ENCODE measurements at places on chromosomes 6 and 20.

DNA sequence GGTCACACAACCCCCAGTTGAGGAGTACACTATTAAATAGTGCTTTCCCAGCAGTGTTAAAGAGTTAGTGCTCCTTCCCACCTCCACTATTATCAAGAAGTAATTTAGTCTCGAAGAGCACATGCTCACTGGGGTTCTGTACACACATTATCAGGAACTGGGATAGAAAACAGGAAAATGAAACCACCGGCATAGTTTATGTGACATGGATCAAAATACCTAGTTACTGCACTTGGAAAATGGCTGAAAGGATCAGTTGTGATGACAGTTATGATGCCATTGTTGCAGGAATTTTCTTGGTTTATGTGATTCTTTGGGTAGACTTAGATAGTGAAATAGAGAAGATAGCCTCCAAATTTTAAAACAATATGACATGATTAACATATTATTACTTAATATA is 152.9 kb downstream of the AKAP7 start:
- DNase-seq, result no peak

DNA sequence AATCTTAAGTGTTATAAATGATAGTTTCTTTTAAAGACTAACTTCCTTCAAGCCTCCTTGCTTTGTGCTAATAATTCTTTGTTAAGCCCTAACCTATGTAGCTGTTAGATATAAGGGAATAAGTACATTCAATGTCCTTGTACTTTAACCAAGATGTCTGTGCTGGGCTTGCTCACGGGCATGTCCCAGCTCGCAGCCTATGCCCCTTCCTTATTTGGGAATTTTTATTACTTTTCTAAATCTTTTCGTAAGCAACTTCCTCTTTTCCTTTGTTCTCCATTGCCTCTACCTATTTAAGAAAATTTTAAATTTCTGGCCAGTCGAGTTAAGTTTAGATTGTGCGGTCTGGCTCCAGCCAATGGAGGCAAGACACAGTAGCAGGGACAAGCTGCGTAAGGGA is 26.0 kb upstream of the CDK19 start:
- DNase-seq, result no peak

DNA sequence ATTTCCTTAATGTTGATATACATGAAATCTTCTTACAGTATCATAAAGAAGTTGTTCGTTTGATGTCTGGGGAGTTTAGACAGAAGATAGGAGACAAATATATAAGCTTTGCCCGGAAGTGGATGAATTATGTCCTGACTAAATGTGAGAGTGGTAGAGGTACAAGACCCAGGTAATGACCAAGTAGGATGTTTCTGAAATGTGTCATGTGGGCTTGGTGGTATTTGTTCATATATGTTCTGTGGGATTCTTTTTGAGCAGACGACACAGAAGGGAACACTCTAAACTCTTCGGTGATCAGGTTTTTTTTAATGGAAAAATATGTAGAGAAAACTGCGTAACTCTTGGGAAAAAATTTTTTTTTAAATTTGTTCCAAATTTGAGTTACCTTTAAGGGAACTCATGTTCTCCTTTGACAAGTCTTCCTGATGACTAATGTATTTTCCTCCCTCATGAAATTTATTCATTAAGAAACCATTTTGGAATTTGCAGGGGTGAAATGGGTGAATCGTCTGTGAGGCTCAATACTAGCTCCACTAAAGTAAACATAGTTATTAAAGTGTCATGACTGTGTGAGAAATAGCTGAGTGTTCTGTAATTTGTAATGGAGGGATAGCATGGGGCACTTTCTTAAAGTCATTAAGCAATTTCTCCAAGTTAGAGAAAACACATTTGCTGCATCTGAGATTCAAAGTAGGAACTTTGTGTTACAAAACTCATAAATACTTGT is 100.6 kb downstream of the MAP3K4 start:
- DNase-seq, result no peak

GRCh38 chr6:148884461-148884860 is 137.6 kb downstream of the UST start:
- no peak for DNase-seq

- no peak for DNase-seq
These were observed 242.1 kb downstream of the DLL1 start for GRCh38 chr6:170048615-170049256.

- DNase-seq, result no peak
These were observed 45.3 kb upstream of the DSN1 start for GRCh38 chr20:36818861-36819260.

DNA sequence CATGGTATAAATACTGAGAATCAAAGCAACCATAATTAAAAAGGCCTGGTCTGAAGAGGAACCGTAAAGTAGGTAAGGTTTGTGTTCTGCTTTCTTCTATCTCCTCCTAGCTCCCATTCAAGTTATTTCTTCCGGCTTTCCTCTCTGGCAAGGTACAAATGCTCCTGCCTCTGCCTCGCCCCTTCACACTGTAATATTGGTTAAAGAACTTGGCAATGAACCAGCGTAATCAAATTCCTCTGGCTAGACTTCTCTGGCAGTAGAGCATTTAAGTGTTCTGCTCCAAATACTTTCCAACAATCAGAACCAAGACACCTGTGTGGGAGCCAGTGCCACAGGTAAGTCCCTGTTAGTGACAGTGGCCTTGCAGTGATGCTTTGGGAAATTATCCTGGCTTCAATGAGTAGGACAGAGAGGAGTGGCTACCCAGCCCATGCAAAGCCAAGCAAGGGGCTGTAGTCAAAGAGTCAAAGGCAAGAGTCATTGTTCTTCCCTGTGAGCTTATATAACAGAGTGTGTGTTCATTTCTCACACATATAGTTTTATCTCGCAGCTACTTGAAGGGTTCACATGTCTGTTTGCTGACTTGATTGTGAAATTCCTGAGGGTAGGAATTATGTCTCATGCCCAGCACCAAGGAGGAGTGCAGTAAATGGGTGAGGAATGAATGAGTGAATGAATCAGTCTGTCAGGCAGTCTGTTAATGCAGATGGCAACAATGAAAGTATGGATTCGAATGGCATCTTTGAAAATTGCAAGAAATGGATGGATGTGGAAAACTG is 329.3 kb downstream of the NRN1 start:
- no peak for DNase-seq

GRCh38 chr6:105952772-105953690 is 133.1 kb upstream of the PRDM1 start:
- no peak for DNase-seq

DNA sequence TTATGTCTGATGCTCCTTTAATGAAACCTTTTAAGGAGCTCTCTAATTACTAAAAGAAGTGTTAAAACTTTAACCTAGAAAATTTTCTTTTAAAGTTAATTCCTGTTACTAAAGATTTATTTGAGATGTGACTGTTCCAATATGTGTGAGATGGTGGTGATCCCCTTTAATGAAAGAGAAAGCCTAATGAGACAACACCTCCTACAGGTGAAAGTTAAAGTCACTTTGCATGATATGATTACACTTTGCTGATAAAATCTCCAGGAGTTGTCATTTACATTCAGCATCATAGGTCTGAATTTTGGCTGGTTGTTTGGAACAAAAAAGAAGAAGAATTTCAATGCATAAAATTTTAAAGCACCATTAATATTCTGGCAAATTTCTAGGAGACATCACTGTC is 307.4 kb downstream of the TRDN start:
- DNase-seq, result no peak

GRCh38 chr6:8006208-8006607 is 58.0 kb downstream of the BLOC1S5 start:
- DNase-seq, result no peak

All from stimulated activated CD8-positive, alpha-beta memory T cell treated with anti-CD3 and anti-CD28 coated beads, Interleukin-2, amount 100 ng/mL, for 48 hours (primary cell).